Thoracic aorta (tissue), 2 donors: ENCODE measurements at places on chromosomes 13 and 19.

GRCh38 chr13:113637262-113638160 is 20.5 kb downstream of the ATP4B start:
- no peak for DNase-seq

GRCh38 chr19:49512970-49513745 is 697 bp downstream of the FCGRT start:
- DNase-seq = no peak

GRCh38 chr13:98189841-98190505 is 12.9 kb upstream of the RNF113B start:
- no peak for DNase-seq

GRCh38 chr19:44718441-44719261 is 19.7 kb downstream of the CEACAM16 start:
- peak; percentile 36 for DNase-seq

DNA sequence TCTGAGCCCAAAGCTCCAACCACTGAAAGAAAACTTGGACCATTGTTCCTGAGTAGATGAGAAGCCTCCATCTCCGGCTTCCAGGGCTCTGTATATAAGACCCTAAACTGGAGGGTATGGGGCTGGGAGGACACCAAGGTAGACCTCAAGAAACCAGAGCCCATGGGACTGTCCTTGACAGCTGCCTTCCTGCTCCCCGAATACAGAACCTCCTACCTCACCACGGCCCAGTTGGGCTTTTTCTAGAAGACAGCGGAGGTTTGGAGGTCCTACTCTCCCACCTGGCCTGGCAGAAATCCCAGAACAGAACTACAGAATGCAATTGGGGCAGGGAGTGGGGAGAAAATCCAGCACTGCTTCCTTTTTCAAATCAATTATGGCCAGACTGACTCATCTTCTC is 177.3 kb upstream of the ZNF507 start:
- DNase-seq = no peak

DNA sequence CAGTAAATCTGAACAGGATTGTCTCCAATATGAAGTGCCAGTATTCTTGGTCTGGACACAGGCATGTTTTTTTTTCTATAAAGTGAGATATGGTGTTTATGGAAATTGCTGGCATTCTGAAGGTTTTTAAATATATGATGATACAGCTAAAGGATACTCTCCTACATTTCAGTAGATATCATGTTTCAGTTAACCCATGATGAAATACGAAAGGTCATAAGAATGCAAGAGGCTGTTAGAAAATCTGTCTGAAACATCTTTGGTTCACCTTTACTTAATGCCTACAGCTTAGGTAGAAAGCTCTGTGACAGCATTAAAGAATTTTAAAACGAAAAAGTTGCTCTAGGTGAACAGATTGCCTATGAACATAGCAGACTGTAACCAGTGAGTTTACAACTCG is 9.1 kb downstream of the FRY start:
- DNase-seq = no peak

- no peak for DNase-seq
Measured at GRCh38 chr19:28838909-28839308, 374.0 kb downstream of the UQCRFS1 start.

DNA sequence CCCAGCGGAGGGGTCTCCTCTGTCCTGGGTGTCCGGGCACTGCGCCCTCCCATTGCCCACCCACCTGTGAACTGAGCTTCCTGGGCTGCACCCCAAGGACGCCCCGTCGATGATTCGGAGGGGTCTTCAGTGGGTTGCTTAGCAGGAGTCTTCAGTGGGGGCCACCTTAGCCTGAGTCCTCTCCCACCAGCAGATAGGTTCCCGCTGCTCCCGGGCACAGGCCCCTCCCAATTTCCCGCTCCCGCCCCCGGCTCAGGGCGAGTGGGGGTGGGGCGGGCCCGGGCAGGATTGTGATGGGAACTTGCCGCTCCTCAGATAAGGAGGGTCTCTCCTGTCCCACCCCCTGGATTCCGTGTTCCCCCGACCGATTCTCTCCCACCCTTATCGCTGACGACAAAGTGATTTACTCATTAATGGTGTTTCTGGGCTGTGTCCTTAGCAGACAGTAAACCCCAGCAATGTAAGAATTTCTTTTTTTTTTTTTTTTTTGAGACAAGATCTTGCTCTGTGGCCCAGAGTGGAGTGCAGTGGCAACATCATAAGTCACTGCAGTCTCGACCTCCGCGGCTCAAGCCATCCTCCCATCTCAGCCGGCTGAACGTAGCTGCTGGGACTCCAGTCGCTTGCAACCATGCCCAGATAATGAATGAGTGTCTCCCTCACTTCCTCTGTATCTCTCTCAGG is 655 bp upstream of the S1PR5 start:
- no peak for DNase-seq

- no peak for DNase-seq
Measured at GRCh38 chr13:97520866-97521265, 86.9 kb downstream of the RAP2A start.

DNA sequence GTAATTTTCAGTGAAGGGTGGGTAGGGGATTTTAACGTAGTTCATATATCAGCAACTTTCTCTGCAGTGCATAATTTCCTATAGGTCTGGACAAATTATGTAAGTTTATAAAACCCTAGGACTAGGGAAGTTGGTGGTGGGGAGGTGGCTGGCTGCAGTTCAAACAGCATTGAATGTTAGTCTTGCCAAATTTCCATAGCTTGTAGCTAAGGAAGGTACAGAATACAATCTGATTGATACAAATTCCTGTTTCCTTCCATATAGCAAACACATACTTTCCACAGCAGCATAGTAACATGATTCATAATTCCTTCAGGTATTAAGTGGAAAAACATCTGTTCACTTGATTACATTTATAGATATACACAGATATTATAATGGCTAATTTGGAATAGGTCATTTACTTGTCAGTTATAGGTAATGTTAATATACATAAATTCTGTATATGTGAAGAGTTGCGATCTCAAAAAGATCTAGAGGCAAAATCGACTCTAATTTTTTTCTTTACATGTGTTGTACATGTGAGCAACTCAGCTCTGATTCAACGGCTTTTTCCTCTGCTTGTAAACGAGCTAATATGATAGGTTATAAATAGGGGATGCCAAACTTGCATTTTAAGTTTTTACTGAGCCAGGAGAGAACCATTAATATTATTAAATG is 233.4 kb upstream of the CSNK1A1L start:
- no peak for DNase-seq

GRCh38 chr19:17681505-17682125 is 6.5 kb downstream of the UNC13A start:
- DNase-seq = no peak

- DNase-seq = no peak
Measured at GRCh38 chr19:52941941-52942385, 18.7 kb upstream of the ZNF888 start.

DNA sequence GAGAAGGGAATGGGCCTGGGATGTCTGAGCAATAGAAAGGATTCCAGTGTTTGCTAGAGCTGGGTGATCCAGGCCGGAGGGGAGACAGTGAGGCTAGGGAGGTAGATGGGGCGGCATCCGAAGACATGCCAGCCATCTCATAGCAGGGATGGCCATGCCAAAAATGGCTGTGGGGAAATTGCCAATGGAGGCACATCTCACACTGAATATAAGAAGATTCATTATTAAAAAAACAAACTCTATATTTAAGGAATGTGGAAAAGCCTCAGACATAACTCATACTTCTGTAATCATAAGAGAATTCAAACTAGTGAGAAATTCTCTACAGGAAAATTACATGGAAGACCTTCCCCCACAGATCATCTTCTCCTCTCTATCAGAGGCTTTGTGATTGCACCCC is 289.2 kb downstream of the FGF9 start:
- DNase-seq = no peak

- no peak for DNase-seq
Measured at GRCh38 chr13:49641801-49642291, 13.5 kb downstream of the ARL11 start.

- no peak for DNase-seq
Measured at GRCh38 chr19:31432201-31432810, 83.1 kb upstream of the TSHZ3 start.

DNA sequence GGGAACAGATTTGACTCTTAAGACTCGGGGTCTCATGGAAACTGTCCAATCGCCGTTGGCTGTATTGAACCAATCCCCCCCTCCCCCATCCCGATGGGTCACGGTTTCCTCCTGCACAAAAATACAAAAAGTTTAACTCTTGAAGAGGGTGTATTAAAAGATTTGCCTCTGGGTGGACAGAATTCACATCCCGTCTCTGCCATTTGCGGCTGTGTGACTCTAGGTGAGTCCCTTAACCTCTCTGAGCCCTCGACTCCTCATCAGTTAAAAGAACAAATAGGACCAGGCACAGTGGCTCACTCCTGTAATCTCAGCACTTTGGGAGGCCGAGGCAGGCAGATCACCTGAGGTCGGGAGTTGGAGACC is 31.3 kb upstream of the FEM1A start:
- DNase-seq = no peak

- DNase-seq = no peak
Measured at GRCh38 chr19:27986299-27986698, 1226.7 kb downstream of the UQCRFS1 start.

DNA sequence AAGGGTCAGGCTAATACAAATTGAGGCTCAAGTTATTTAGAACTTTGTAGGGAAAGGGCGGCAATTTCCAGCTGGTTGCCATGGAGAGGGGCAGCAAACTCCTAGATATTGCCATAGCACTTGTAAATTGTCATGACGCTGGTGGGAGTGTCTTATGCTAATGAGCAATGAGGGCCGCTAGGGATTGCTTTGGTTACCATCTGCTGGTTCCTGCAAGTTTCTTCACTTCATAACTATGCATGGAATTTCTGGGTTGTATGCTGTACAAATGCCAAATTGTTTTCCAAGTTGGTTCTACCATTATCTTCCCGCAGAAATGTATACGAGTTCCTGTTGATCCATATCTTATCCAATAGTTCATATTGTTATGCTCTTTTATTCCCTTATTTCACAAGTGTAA is 1339.4 kb downstream of the EFNB2 start:
- DNase-seq = no peak

GRCh38 chr13:75352641-75353327 is 129.2 kb downstream of the TBC1D4 start:
- DNase-seq = no peak

DNA sequence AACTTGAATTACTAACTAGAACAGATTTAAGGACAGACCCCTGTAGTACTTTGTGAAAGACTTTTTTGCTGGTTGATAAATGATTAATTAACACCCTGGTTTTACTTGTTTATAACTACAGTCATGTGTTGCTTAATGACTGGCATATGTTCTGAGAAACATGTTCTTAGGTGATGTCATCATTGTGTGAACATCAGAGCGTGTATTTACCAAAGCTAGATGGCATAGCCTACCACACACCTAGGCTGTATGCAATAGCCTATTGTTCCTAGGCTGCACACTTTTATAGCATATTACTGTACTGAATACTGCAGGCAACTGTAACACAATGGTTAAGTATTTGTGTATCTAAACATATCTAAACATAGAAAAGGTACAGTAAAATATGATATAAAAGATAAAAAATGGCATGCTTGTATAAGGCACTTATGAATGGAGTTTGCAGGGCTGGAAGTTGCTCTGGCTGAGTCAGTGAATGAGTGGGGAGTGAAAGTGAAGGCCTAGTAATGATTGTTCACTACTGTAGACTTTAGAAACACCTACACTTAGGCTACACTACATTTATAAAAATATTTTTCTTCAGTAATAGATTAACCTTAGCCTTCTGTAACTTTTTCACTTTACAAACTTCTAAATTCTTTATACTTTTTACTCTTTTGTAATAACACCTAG is 260.3 kb downstream of the KCNRG start:
- no peak for DNase-seq

GRCh38 chr13:99868767-99869166 is 102.8 kb downstream of the ZIC5 start:
- no peak for DNase-seq

- DNase-seq = no peak
Measured at GRCh38 chr19:28358633-28359032, 854.3 kb downstream of the UQCRFS1 start.

DNA sequence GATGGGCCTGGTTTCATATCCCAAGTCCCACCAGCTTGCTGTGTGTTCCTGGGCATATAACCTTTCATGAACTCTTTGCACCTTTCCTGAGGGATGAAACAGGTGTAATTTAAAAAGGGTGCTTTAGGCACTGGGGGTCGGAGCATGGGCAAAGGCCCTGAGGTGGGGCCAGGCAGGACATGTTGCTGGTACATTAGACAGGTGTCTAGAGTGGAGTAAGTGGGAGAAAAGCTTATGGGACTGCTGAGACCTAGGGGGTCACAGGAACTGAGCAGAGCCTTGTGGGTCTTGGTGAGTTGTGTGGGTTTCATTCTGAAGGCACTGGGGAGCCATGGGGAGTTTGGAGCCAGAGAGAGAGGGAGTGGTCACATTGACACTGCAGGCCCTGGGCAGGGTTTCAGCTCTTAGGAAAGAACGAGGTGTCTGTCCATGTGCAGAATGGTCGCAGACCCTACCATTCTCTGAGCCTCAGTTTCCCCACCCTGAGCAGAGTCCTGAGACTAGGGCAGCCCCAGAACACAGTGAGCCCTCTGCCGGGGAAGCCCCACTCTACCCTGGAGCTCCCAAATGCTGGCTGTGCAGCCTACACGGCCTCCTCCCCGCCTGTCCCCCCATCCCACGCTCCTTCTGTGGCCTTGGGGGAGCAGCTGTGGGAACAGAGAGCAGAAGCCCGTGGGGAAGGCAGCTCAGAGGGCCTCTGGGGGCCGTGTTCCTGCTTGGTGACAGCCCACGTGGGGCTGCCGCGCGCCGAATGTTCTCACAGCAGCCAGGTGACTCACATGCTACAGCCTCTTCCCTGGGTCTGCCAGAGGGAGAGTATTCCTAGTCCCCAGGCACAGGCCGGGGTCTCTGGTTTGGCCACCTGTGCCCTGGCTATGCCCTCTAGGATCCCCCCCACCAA is 7.3 kb upstream of the HOMER3 start:
- DNase-seq = no peak

- no peak for DNase-seq
Measured at GRCh38 chr13:52737965-52738364, 1.7 kb downstream of the CNMD start.

DNA sequence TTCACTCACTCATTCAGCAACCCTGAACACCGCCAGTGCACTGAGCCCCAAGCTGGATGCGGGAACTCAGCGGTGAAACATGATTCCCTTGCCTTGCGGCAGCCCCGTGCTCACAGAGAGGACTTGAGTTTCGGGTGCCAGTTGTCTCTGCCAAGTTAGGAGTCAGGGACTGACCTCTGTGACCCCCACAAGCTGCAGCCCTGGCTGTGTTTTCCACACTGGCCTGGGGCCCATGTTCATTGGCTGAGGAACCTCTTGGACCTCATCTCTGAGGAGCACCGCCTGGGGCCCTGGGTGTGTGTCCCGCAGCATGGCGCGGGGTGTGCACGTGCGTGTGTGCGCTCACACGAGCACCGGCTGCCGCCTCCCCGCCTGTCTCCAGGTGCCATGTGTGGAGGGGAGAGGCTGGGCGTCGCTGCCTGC is 31.0 kb downstream of the CAPN12 start:
- DNase-seq = no peak

GRCh38 chr13:93637852-93638251 is 411.2 kb downstream of the GPC6 start:
- DNase-seq = no peak

GRCh38 chr19:46406976-46407375 is 6.4 kb downstream of the CCDC8 start:
- DNase-seq = no peak
